ENCODE measurements at places on chromosomes 2 and 18. TPM values are rescaled to one million over a fixed set of nuclear protein-coding genes. Genes with fewer than 3 reads are reported as not detected.
A peak's percentile ranks its signal among the peaks of the same experiment; 100 is the strongest.

The EMILIN1 gene
- 50.0 TPM for polyA plus RNA-seq

The TSGA10 gene
- polyA plus RNA-seq, result 2.9 TPM

The NIFK gene
- polyA plus RNA-seq, result 22.1 TPM

The REG3A gene
- 67.5 TPM for polyA plus RNA-seq

The CCDC93 gene
- polyA plus RNA-seq, result 12.1 TPM

GRCh38 chr2:208489687-208490086 is 83.1 kb downstream of the PTH2R start:
- no peaks in the 10 kb centered on the region for H3K36me3 ChIP-seq
- DNase-seq, result no peak
- H3K27ac ChIP-seq, result no peak overlapping the region
- no peaks in the 10 kb centered on the region for H3K27me3 ChIP-seq
- H3K4me3 ChIP-seq, result no peak overlapping the region

- H3K27ac ChIP-seq, result no peak overlapping the region
- H3K4me3 ChIP-seq, result no peak overlapping the region
- DNase-seq, result no peak
- peaks cover 3% of the 10 kb centered on the region for H3K36me3 ChIP-seq
- no peaks in the 10 kb centered on the region for H3K27me3 ChIP-seq
- no peaks in the 10 kb centered on the region for H3K4me1 ChIP-seq
Measured at GRCh38 chr2:229993236-229993635, 70.9 kb downstream of the FBXO36 start.

DNA sequence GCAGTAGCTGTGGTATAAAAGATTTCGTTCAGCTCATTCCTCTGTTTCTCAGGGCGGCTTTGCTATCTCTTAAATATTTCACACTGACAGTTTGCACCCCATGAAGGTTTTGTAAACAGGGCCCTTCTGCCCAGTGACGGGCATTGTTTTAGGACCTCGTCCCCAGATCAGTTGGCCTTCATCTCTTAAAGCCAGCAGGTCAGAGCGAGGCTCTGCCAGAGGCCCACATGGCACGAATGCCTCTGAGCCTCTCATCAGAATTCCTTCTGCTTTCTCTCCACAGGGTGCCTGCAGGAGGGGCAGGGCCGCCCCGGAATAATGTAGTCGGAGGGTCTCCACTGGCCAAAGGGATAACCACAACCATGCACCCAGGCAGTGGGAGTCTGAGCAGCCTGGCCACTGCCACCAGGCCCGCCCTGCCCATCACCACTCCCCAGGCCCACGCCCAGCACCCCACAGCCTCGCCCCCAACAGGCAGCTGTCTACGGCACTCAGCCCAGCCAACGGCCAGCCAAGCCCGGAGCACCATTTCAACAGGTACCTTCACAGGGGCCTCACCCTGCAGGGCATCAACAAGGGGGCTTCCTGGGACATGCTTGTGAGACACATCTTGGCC is 177.0 kb downstream of the SEPTIN10 start:
- H3K4me3 ChIP-seq, result no peak overlapping the region
- no peaks in the 10 kb centered on the region for H3K36me3 ChIP-seq
- peak overlapping the region; percentile 31 for H3K27ac ChIP-seq
- H3K4me1 ChIP-seq, result peaks cover 5% of the 10 kb centered on the region
- no peaks in the 10 kb centered on the region for H3K27me3 ChIP-seq

- H3K27ac ChIP-seq, result no peak overlapping the region
- H3K4me1 ChIP-seq, result no peaks in the 10 kb centered on the region
- no peaks in the 10 kb centered on the region for H3K36me3 ChIP-seq
- H3K4me3 ChIP-seq, result no peak overlapping the region
Measured at GRCh38 chr2:102504833-102505232, 31.8 kb downstream of the SLC9A4 start.

- no peak for DNase-seq
- H3K27ac ChIP-seq, result no peak overlapping the region
- no peaks in the 10 kb centered on the region for H3K27me3 ChIP-seq
- no peaks in the 10 kb centered on the region for H3K4me1 ChIP-seq
- no peak overlapping the region for H3K4me3 ChIP-seq
- H3K36me3 ChIP-seq, result no peaks in the 10 kb centered on the region
Measured at GRCh38 chr18:56559044-56559443, 79.3 kb downstream of the TXNL1 start.

- H3K27ac ChIP-seq, result no peak overlapping the region
- H3K4me3 ChIP-seq, result no peak overlapping the region
- DNase-seq, result no peak
- no peaks in the 10 kb centered on the region for H3K4me1 ChIP-seq
Measured at GRCh38 chr2:85954590-85955458, 66.0 kb upstream of the ST3GAL5 start.

GRCh38 chr2:16661936-16662839 is 3.4 kb downstream of the CYRIA start:
- H3K27me3 ChIP-seq, result no peaks in the 10 kb centered on the region
- no peak for DNase-seq
- H3K36me3 ChIP-seq, result no peaks in the 10 kb centered on the region
- no peak overlapping the region for H3K4me3 ChIP-seq
- no peak overlapping the region for H3K27ac ChIP-seq

GRCh38 chr2:150887926-150888325 is 373.7 kb downstream of the RBM43 start:
- no peak overlapping the region for H3K4me3 ChIP-seq
- no peaks in the 10 kb centered on the region for H3K36me3 ChIP-seq
- no peak overlapping the region for H3K27ac ChIP-seq
- no peak for DNase-seq
- no peaks in the 10 kb centered on the region for H3K4me1 ChIP-seq

GRCh38 chr2:70261501-70261900 is 3.6 kb downstream of the PCYOX1 start:
- H3K27ac ChIP-seq, result no peak overlapping the region
- no peaks in the 10 kb centered on the region for H3K27me3 ChIP-seq
- no peaks in the 10 kb centered on the region for H3K4me1 ChIP-seq
- H3K4me3 ChIP-seq, result no peak overlapping the region
- H3K36me3 ChIP-seq, result peaks cover 2% of the 10 kb centered on the region

GRCh38 chr2:179263015-179263414 is 1.6 kb downstream of the SESTD1 start:
- peak overlapping the region; percentile 100 for H3K4me3 ChIP-seq
- no peak for DNase-seq
- H3K27ac ChIP-seq, result no peak overlapping the region

GRCh38 chr2:231666171-231667095 is 41.9 kb upstream of the PTMA start:
- peak overlapping the region; percentile 98 for H3K27ac ChIP-seq
- no peaks in the 10 kb centered on the region for H3K4me1 ChIP-seq
- no peaks in the 10 kb centered on the region for H3K36me3 ChIP-seq
- peak; percentile 97 for DNase-seq
- no peaks in the 10 kb centered on the region for H3K27me3 ChIP-seq

DNA sequence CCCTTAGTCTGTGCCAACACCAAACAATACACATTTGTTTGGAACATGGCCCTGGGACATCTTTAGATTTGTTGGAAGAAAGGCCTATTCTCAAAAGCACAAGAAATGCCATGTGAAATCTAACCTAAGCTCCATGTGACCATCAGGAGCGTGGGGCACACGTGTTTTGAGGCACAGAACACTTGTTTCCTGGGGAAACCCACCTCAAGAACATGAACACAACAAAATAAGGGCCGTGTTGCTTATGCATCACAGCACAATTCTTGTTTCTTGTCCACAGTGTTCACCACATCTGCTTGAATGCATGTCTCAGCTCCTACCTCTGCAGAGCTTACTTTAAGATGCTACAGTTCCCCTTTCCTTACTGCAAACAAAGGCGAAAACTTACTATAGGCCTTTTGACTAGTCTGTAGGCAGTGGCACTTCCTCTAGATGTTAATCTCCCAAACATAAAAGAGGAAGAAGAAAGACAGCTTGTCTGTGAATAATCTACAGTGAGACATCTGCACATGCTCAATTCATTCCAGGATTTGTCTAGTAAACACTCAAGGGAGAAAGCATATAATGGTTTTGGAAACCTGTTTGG is 165.0 kb downstream of the ANKRD44 start:
- H3K36me3 ChIP-seq, result peaks cover 2% of the 10 kb centered on the region
- H3K4me1 ChIP-seq, result no peaks in the 10 kb centered on the region
- no peak overlapping the region for H3K27ac ChIP-seq

DNA sequence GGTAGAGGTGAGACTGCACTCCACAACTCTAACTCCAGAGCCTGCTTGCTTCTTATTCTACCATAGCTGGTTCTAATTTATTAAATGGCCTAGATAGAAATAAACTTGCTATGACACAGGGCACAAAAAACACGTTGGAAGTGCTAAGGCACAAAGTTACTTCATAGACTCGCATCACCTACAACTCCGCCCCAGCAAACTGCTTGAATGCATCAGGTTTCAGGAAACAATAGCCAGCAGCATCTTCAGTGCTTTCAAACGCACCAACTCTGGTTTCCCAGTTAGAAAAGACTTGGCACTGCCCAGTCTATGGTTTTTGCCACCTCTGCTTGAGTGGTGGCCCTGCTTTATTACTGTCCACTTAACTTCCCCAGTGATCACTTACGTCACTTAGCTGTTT is 142.6 kb downstream of the RIF1 start:
- DNase-seq, result no peak
- H3K27me3 ChIP-seq, result no peaks in the 10 kb centered on the region
- no peak overlapping the region for H3K27ac ChIP-seq
- H3K4me1 ChIP-seq, result no peaks in the 10 kb centered on the region
- H3K36me3 ChIP-seq, result peaks cover 2% of the 10 kb centered on the region
- H3K4me3 ChIP-seq, result no peak overlapping the region

- no peaks in the 10 kb centered on the region for H3K27me3 ChIP-seq
- DNase-seq, result no peak
- H3K4me3 ChIP-seq, result no peak overlapping the region
- no peak overlapping the region for H3K27ac ChIP-seq
Measured at GRCh38 chr18:45228796-45229388, 386.4 kb upstream of the SLC14A2 start.

GRCh38 chr2:31997653-31998052 is 13.2 kb downstream of the MEMO1 start:
- no peak overlapping the region for H3K4me3 ChIP-seq
- H3K27ac ChIP-seq, result no peak overlapping the region
- H3K36me3 ChIP-seq, result no peaks in the 10 kb centered on the region
- H3K27me3 ChIP-seq, result no peaks in the 10 kb centered on the region

GRCh38 chr2:101330253-101330933 is 21.9 kb upstream of the RNF149 start:
- no peaks in the 10 kb centered on the region for H3K36me3 ChIP-seq
- no peak for DNase-seq
- H3K4me1 ChIP-seq, result no peaks in the 10 kb centered on the region
- no peak overlapping the region for H3K27ac ChIP-seq
- H3K4me3 ChIP-seq, result no peak overlapping the region

DNA sequence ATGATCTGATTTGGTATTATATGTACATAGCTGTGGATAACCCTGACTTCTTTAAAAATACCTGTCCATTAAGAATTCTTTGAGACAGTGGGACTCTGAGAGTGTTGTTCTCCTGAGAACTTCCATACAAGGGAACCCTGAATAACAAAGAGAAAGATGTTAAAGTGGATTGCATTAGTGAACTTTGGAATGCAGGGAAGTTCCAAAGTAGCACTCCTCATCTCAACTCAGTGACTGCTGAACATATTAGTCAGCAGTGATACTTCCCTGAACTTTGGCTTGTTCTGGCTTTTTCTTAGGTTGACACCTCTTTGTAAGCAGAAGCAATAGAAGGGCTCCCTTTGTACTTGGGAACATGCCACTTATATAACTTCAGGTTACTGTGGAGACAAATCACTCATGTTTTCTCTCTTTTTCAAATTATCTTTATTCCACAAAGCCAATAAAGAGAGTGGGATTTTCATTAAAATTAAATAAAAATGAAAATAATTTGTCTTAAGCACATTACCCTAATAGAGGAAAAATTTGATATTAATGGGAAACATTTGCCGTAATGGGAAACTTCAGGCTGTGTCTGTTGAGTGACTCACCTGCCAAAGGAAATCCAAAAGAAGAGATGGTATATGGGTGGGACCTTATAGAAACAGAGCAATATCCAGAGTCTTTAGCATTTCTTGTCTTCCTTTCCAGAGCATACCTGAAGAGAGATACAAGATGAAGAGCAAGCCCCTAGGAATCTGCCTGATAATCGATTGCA is 33.3 kb downstream of the CFLAR start:
- no peaks in the 10 kb centered on the region for H3K27me3 ChIP-seq
- no peak for DNase-seq
- peaks cover 1% of the 10 kb centered on the region for H3K4me1 ChIP-seq
- peaks cover 3% of the 10 kb centered on the region for H3K36me3 ChIP-seq

DNA sequence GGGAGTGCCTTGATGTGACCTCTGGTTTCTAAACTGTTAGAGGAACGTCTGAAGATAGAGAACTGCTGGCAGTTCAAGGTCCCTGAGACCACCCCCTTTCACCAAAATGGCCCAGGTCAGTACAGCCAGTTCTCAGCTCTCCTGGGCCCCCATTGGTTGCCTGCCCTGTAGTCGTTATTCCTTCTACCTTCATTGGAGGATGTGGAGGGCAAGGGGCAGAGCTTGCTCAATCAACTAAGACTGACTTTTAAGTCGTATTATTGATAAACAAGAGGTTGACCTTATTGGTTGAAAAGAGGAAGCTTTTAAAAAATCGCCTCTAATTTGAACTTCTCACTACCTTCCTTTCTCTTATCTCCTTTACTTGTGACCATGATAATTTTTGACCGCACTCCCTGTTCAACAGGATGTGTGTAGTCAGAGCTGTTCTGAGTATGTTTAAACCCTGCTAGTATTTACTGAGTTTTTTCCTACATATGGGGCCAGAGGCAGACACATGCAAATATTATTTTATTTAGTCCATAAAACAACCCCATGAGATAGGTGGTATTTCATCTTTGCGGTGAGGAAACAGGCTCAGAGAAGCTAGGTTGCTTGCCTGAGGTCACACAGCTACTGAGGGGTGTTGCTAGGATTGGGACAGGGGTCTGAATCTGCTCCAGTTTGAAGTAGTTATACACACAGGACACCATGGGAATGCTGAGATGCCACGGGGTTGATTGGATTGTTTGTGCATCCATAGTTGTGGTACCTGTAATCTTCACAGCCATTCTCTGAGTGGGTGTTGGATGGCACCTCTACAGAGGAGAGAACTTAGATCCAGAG is 65.9 kb downstream of the TMEM247 start:
- H3K36me3 ChIP-seq, result no peaks in the 10 kb centered on the region
- no peak for DNase-seq

DNA sequence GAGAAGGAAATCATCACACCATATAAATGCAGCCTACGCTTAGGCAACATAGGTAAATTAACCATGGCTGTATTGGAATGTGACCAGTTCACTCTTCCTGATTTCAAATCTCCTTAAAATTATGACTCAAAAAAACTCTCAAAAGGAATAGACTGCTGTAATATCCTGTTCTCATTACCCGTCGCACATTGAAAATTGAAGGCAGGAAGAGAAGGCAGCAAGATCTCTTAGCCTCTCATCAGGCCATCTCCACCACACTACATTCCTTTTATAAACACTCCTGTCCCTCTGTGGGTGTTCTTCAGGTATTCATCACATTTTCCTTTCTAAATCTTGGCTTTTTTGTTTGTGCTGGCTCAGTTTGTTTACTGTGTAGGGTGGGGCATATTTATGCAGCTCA is 83.2 kb downstream of the PPP1R1C start:
- peaks cover 9% of the 10 kb centered on the region for H3K4me1 ChIP-seq
- H3K36me3 ChIP-seq, result no peaks in the 10 kb centered on the region
- DNase-seq, result no peak
- H3K4me3 ChIP-seq, result no peak overlapping the region
- no peaks in the 10 kb centered on the region for H3K27me3 ChIP-seq
- no peak overlapping the region for H3K27ac ChIP-seq
